Esophagus squamous epithelium (tissue), 5 donors: ENCODE measurements at places on chromosomes 16 and 17.

DNA sequence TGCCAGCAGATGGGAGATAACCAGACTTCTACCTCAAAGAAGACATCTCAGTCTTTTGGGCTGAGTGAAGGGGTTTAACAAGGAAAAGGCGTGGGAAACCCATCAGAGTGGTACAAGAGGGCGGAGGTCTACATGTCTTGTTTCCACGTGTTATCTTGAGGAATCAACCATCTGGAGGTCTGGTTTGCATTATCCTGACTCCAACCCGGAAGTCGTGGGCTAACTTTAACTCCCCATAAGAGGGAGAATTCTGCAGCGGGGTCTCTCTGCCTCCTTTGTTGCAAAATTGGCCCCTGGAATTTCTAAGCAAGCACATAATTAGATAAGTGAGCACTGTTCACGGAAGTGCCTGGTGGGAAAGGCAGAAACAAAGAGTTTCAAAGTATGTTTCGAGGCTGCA, 398.7 kb upstream of the C16orf82 start:
- no peak for DNase-seq

DNA sequence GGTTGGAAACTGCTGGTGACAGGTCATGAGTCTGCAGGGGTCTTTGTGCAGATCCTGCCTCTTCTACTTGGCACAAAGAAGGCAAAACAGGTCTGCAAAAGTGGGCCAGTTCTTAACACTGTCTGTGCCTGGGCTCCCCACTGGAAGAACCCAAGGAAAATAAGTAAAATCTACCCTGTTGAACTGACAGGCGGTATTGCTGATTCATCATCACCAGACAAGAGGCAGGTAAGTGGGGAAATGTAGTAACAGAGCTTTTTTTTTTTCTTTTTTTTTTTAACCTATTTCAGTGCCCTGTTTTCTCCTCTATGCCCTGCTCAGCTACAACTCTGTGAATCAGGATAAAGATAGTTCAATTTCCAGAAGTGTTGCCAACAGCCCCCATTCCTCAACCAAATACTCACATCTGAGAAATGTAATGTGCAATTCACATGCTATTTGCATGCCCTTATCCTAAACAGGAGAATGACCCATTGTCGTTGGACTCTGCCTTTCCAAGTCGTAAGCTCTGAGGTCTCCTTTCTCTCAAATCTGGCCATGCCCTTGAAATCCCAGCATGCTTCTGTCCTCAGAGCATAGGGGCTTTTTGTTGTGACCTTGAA, 237.0 kb downstream of the SOX9 start:
- DNase-seq = no peak

- DNase-seq = no peak
These were observed 19.9 kb downstream of the COTL1 start for GRCh38 chr16:84597931-84598351.

DNA sequence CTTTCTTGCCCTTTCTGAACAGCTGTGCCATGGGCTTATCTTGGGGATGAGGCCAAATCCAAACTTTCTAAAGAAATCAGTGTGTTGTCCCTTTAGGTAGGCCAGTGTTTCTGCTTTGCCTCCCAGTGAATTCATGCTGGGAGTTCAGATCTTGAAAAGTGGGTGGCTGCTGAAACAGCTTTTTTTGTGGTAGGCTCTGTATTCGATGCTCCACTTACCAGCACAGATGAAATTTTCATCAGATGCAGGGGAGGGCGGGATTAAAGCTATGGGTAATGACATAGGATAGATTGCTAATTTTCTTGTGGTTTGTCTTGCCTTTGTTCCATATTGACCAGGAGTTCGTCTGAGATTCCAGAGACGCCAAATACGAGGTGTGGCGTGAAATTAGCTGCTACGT, 2.8 kb downstream of the SOCS7 start:
- DNase-seq = no peak

DNA sequence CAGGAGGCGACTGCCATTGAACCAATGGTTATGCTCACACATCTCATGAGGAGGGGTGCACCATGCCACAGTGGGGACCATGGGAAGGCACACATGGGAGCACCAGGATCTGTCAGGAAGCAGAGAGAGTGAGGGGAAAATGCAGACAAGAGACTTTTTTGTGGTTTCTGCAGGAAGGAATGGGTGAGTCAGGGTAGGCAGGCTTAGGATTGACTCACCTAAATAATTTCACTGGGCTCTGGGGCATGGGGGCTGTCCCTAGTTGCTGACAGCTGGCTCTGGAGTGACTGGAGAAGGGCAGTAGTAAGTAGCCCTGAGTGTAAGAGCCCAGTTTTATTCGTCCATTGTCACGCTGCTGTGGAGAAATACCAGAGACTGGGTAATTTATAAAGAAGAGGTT, 202.4 kb downstream of the AXIN2 start:
- DNase-seq = no peak

DNA sequence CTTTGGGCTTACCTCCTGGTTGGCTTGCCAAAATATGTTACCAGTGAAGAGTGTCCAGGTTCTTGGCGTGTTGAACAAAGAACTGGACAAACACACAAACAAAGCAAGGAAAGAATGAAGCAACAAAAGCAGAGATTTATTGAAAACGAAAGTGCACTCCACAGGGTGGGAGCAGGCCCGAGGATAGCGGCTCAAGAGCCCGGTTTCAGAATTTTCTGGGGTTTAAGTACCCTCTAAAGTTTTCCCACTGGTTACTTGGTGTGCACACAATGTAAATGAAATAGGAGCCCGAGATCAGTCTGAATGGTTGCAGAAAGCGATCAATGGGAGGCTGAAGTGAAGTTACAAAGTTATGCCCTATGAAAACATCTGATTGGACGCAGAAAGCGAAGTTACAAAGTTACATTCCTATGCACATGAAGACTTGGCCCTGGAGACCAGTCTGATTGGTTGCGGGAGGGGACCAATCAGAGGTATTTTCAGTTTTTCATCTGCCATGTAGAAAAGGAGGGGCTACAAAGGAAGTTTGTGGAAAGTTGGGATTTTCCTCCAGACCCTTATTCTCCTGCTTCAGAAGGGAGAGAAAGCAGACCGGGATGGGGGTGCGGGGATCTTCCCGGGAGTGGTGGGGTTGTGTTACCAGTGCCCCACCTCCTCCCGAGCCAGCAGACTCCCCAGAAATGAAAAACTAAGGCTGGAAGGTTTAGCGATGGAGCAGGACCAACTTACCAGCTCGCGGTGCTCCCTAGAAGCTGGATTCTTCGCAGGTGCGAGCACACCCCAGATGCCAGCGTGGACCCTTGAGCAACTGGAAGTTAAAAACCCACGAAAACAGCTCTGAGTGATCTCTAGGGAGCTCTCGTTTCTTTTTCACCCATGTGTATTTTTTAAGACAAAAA, at the start of gene SLFN12:
TSS of gene SLFN12 (minus strand) at position 325 of the 899 bp plus-strand sequence. CDS start 9,472 bp downstream, outside the sequence.
- DNase-seq = no peak

DNA sequence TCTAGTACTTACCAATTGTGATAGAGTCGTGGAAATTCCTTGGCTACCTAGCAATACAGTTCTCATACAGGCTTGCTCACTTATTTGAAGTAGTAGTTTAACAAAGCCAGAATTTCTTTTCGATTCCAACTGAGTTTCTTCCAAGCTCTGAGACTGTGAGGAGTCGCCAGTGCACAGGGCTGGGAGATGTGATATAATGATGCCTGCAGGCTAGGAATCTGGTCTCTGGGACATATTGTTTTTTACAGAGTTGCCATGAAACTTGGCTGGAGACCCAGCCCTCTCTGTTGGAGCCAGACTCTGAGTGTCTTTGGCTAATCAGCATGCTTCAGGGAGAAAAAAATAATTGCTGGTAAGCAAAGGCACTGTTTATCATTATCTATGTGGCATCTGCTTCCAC, 698.8 kb upstream of the GOT2 start:
- no peak for DNase-seq

- DNase-seq = no peak
These were observed 3.0 kb upstream of the TAC4 start for GRCh38 chr17:49850772-49851386.

- DNase-seq = no peak
These were observed 304.3 kb downstream of the HS3ST4 start for GRCh38 chr16:25996052-25996451.

DNA sequence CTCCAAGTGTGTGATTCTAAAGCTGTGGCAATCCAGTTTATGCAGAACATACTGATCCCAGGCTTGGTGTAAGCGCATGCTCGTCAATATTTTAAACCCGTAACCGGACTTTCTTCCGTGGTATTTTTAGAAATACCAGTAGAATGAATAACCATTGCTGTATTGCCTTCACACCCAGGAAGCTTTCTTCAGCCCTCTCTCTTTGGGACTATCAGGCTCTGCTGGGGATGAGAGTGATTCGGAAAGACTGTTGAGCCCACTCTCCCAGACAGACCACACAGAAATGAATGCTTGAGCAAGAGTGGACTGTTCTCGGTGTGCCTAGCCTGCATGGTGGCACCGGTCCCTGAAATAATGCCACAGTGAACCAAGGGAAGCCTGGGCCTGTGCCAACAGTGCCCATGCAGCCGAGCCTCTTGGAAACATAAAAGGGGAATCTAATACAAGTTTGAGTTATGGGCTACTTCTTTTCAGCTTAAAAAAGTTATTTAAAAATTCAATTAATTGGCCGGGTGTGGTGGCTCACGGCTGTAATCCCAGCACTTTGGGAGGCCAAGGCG, 89.9 kb upstream of the ELAC2 start:
- no peak for DNase-seq

GRCh38 chr17:78409191-78409928, 30.9 kb downstream of the PGS1 start:
- DNase-seq = no peak

GRCh38 chr17:72351884-72352346, 231.1 kb downstream of the SOX9 start:
- no peak for DNase-seq

- DNase-seq = no peak
These were observed 60.1 kb downstream of the TBC1D16 start for GRCh38 chr17:79975498-79976134.

GRCh38 chr16:55868980-55869379, 6.2 kb downstream of the CES5A start:
- no peak for DNase-seq

- DNase-seq = no peak
These were observed 3.4 kb upstream of the SPOP start for GRCh38 chr17:49681106-49681979.

DNA sequence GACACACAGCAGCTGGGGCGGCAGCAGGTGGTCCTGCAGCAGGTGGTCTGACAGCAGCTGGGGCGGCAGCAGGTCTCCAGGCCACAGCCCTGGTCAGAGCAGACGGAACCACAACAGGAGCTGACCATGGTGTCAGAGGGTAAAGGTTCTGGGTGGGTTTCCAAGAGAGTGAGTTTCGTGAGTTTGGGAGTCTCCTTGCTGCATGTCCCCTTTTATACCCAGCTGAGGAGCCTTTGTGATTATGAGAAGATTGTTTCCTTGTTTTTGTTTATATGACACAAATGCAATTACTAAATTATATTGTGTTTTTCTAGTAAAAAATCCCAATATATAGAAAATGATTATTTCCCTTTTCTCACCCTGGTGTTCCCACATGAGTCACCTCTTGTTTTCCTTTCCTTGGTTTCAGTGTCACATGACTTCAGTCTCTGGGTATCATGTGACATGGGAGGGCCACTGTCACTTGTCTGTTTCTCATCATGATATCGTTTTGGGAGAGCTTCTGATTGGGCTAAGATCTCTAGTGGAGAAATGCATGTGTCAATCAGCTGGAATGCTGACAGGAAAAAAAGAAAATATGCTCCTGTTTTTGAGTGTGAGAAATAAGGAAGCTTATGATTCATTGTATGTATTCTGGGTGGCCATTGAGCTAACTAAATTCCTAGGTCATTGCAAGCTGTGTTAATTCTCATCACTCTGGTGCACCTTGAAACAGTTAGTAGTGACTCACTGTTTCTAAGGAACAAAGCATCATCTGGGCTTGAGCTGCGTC, at the start of gene KRTAP4-6:
TSS of gene KRTAP4-6 (minus strand) at position 185 of the 772 bp plus-strand sequence. CDS start at position 128, 57 bp downstream.
- DNase-seq = no peak

- no peak for DNase-seq
These were observed 14.9 kb upstream of the GPRC5B start for GRCh38 chr16:19899605-19899955.
